Retinal pigment epithelial cell (primary cell): ENCODE measurements at places on chromosomes 4 and X.

- DNase-seq, result no peak
Observed at GRCh38 chr4:27921231-27921630, 1060.6 kb downstream of the STIM2 start.

DNA sequence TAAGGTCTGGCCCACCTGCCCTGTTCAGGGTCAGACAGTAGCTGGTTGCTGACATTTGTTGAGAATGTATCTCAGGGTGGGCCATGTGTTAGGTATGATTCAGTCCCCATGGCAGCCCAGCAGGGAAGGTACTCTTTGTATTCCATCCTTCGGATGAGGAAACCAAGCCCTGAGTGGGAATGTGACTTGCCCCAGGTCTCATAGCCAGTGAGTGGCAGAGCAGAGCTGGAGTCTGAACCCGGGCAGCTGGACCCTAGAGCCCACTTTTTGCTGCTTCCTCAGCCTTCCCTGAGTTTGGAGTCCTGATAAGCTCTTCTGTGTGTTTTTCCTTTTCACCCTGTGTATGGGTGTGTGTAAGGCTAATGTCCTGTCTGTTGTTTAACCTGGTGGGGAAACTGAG lies 21.6 kb upstream of the UBA1 start:
- no peak for DNase-seq

- DNase-seq, result no peak
Observed at GRCh38 chrX:10831716-10832502, 211.5 kb upstream of the MID1 start.

DNA sequence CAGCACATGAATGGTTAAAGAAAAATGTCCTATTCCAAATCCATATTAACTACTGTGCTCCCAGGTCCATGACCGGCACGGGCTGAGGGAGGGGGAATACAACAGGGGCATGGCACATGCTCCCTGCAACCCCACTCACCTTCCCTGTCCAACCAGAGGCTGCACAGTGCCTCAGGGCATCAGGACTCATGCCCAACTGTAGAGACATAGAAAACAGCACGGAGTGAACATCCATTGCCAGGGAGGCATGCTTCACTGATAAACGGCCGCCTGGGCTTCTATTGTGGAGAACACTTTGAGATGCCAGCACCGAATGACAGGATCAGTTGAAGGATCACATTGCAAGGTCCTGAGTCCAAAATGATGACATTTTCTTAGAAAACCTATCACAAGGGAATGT lies 140.6 kb downstream of the STK32B start:
- no peak for DNase-seq

DNA sequence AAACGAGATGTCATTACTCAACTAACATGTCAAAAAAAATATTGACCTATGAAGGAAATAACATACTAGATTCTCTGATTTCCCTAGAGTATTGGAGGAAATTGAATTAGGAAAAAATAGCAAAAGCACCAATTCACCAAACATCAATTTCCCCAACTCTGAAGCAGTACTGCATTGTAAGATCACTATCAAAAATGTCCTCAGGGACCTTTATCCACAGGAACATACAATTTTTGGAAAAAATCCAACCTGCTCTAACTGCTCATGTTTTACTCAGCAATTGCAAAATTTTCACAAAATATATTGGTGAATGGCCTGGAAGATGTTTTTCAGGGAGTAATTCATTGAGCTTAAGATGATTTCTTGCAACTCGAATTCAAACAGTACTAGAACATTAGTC lies 239.0 kb upstream of the GIMD1 start:
- DNase-seq, result no peak

- no peak for DNase-seq
Observed at GRCh38 chr4:150152766-150153165, 74.5 kb downstream of the DCLK2 start.

DNA sequence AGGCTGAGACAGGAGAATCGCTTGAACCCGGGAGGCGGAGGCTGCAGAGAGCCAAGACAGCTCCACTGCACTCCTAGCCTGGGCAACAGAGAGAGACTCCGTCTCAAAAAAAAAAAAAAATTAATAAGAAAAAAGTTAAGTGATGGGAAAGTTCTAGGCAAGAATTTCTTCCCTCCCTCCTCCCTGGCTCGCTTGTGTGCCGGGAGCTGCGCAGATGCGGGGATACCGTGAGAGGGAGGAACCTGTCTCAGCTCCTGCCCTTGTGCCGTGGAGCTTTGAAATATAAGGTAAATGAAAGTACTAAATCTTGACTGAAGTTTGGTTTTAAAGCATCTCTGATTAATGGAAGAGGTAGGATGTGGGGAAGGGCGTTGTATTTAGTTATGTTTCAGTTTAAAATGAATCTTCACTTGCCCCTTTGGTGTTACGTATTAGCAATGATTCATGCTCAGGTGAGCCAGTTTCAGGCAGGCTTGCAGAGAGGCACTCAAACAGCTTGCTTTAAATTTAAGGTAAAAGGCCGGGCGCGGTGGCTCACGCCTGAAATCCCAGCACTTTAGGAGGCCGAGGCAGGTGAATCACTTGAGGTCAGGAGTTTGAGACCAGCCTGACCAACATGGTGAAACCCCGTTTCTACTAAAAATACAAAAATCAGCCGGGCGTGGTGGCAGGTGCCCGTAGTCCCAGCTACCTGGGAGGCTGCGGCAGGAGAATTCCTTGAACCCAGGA lies 1.4 kb upstream of the UFSP2 start:
- DNase-seq, result no peak

DNA sequence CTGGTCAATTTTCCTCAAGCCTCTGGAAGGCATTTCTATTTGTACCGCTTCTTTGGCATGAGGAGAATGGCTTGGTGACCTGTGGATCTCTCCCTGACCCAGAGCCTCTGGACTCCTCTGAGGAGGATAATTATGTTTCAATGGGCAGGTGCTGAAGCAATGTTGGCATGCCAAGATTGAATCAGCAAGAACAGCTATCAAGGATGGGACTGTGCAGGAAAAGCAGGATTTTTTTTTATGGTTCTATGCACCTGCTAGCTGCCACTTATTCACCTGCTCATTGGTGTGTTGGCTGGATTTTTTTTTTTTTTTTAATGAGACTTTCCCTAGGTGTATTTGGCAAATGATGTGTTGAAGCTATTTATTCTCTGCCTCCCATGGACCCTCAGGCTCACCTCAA lies 821.2 kb downstream of the RPA4 start:
- no peak for DNase-seq

DNA sequence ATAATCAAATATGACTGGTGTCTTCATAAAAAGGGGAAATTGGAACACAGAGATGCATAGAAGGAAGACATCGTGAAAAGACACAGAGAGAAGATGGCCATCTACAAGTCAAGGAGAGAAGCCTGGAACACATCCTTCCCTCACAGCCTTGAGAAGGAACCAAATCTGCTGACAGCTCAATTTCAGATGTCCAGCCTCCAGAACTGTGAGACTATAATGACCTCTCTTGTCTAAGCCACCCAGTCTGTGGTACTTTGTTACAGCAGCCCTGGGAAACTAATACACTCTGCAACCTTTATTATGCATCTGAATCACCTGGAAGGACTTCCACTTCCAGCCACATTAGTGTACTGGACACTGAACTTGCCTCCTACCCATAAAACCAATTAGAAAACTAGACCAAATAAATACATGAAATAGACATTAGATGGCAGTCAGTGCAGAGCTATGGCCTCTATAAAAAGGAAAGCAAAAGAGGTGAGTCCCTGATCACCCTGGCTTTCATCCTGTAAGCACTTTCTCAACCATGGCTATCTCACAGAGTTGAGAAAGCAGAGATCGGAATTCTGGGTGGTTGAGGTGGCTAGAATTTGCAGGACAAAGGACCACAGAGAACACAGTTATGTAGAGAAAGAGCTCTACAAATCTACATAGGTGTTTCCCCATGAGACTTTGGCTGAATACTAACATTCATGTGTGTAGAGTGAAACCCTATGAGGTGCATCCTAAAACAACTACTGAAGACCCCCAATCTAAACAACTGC lies 25.7 kb downstream of the GAB3 start:
- no peak for DNase-seq

GRCh38 chrX:15856222-15856587 lies 1.6 kb upstream of the AP1S2 start:
- DNase-seq, result no peak

- DNase-seq, result peak; percentile 90
Observed at GRCh38 chr4:30821859-30822612, 101.9 kb downstream of the PCDH7 start.
